ENCODE measurements at places on chromosomes 5 and 9.

GRCh38 chr5:95393279-95393678, 2.1 kb downstream of the FAM81B start:
- no peak for DNase-seq

DNA sequence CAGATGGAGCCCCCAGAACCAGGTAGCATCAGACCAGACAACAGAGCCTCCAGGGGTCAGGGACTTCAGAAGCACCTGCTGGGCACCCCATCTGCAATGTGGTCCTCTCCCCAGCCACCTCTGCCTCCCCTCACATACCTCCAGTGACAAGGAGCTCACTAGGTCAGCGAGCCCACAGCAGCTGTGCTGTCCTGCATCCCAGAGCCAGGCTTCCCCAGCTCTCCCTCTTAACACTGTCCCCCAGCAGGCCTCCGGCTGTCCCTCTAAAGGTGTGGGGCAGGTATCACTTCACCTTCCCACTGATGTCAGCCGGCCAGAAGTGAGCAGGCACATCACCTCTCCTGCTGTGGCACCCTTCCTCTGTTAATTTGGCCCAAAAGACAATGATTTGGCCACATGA, 83.6 kb downstream of the LMX1B start:
- DNase-seq: no peak

GRCh38 chr5:95861221-95861863, 38.8 kb upstream of the GLRX start:
- no peak for DNase-seq

DNA sequence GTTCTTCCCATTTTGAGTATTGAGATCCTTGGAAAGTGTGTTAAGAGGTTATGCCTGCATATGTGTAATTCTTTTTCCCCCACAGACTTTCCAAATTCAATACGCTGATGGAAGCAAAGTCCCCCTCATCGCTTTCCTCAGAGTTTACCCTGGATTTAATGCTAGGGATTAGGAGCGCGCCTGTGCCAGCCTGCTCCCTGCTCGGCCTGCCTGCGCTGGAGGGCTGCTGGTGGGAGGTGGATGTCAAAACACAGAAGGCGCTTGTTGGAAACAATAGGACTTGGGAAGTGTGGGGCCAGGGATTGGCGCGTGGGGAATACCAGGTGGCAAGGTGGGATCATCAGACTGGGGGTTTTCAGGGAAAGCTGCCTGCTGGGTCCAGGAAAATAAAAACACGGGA, 39.8 kb upstream of the PTCH1 start:
- DNase-seq: no peak

DNA sequence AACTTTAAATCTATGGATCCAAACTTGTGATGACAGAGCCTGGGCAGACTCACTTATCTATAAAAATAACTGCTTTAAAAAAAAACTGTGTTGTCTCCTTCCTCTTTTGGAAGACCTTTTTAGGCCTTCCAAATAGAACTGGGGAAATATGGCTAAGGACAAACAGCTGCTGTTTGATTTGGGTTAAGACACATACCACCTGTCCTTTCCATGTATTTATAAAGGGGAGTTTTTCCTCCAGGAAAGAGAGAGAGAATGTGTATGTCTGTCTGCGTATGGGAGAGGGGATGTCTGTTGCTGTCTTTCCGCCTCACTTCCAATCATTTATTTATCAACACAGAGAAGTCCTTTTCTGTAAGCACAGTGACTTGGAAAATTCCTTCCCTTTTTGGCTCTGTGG, 2.8 kb downstream of the ARHGEF37 start:
- DNase-seq: no peak

DNA sequence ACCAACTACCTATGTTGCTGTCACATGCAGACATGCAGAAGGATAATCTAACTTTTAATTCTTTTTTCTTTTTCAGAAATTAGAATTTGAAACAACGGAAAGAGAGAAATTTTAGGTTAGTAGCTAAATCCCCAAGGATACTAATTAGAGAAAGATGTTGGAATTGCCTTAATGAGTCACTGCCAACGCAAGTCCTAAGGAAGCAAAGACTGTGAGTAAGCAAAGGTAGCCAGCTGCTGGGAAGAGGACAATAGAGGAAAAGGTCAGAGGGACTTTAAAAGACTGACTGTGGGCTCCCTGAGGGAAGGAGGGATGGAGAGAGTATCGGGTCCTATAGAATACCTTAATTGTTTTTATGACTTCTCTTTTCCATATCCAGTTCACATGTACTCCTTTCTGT, 461.9 kb upstream of the PAPPA start:
- DNase-seq: no peak

GRCh38 chr5:95827892-95828246, 5.3 kb upstream of the GLRX start:
- no peak for DNase-seq

- DNase-seq: no peak
These were observed 24.3 kb upstream of the OTULINL start for GRCh38 chr5:14557203-14557770.

DNA sequence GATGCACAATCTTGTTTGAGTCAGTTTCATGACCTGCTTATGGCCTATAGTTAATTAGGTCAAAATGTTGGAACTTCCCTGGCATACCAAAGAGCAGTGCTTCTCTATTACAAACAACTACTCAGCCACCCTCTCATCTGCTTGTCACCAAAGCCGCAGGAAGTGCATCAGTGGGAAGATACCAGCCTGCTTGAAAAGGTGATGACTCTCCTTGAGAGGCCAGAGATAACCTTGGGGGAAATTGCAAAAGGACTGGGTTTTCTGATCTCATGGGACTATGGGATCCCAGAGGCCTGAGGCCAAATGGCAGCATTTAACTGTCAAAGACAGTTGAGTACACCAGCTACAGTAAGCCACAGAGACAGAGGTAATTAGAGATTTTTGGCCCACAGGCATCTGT, 69.9 kb downstream of the C9orf57 start:
- no peak for DNase-seq

DNA sequence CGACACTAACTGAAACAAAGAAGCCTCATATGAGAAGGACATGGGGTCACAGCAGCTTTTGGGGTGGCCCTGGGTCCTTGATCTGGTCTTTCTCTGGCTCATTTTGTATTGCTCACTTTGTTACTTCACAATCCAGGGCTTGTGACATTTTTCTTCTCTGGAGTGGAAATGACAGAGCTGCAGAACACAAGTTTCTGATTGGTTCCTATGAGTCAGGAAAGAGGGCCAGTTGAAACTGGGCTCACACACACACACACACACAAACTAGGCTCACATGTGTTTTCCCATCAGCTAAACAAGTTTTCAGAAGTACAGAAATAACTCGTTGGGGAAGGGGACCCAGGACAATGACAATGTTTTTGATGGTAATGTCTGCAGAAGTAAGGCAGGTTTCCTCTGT, 54.3 kb downstream of the TMC1 start:
- no peak for DNase-seq

- DNase-seq: no peak
These were observed 120.6 kb downstream of the MSX2 start for GRCh38 chr5:174844971-174845370.

- DNase-seq: no peak
These were observed 26.0 kb downstream of the BDP1 start for GRCh38 chr5:71481441-71481840.

DNA sequence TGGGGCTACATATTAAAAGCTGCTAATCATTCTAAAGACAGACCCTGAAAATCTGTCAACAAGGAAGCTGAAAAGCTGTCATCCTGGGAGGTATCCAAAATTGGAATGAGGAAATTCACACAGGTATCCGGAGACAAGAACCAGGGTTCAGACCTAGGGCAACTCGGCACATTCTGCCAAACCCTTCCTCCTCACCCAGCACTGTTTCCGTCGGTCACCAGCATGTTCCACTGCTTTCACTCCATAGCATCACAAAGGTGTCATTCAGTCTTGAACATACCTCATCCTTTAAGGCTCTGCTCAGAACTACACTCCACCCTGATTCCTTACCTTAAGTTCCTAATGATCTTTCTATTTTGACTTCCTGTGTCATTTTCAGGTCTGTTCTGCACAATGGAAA, 153.1 kb upstream of the RASA1 start:
- DNase-seq: no peak

DNA sequence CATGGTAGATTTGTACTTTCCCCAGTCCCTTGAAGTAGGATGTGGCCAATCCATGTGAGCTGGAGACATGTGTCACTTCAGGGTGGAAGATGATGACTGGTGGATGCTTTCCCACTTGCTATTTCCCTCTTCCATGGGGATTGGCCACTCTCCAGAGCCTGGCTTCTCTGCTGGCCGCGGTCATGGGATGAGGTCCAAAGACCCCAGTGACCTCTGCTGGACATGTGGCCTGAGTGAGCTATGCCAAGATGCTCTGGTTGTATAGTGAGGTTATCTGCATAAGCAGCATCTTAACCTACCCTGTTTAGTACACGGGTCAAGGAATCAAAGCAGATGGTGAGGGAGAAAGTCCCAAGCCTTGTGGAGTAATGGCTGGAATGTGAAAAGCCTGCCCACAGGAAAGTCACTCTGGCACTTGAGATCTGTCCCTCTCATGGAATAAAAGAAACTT, 47.1 kb downstream of the SH3PXD2B start:
- DNase-seq: no peak

DNA sequence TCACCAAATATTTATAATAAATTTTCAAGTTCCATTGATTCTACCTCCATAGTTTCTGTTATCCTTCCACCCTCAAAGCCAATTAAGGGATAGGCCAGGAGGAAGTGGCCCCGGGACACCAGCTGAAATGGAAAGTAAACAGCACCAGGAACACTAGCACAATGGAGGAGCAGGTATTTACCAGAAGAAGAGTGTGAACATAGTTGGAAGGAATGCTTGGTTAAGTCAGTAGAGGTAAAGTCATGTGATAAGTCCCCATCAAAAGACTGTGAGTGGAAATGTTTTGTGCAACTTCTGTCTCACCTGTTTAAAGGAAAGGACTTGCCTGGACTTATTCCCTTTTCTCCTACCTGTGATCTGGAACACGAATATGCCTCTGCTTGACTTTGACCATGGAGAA, 146.7 kb upstream of the RAI14 start:
- DNase-seq: no peak

DNA sequence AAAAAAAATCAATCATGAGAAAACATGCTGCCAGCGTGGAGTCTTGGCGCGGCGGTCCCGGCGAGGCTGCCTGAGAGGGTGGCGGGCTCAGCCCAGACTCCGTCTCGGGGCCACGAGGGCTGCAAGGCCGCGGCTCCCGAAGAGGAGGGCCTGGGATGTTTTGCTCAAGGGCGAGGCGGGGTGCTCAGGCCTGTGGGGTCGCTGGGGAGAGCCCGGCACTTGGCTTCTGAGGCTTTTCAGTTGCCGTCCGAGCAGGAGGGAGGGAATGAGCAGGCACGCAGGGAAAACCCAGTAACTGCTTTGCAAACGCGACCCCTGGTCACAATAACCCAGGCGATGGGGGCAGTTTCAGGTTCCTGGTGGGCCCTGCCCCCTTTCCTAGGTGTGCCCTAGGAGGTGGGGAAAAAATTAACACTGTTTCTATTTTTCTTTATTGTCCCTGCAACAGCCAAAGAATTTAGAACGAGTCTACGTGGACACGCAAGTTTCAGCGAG, 3.2 kb upstream of the IRX2 start:
- DNase-seq: no peak

DNA sequence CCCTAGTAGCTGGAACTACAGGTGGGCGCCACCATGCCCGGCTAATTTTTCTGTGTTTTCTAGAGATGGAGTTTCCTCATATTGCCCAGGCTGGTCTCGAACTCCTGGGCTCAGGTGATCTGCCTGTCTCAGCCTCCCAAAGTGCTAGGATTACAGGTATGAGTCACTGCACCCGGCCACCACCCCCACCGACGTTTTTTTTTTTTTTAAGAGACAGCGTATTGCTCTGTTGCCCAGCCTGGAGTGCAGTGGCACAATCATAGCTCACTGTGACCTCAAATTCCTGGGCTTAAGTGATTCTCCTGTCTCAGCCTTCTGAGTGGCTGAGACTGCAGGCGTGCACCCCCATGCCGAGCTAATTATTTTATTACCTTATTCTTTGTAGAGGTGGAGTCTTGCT, 38.2 kb downstream of the WDR70 start:
- DNase-seq: no peak

DNA sequence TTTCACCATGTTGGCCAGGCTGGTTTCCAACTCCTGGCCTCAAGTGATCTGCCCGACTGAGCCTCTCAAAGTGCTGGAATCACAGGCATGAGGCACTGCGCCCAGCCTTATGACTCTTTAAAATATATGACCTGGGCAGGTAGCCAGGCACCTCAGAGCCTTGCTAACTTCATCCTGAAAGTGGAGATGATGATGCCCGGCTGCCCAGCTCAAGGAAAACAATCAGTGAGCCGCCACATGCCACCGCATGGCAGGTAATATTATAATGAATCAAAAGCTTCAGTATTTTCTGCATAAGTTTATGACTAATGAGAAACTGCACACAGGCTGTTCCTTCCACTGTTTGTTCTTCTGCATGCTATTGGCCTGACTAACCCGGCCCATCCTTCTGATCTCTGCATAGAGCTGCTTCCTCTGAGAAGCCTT, 30.4 kb upstream of the DMRT1 start:
- no peak for DNase-seq

Measured in NCI-H1436 treated with DMSO at 0.1 percent for 48 hours (cell line).